Muscle of leg (tissue), 16 donors: ENCODE measurements at places on chromosomes 4 and X.

- no peaks in the 10 kb centered on the region for H3K36me3 ChIP-seq
- H3K4me3 ChIP-seq, result no peak overlapping the region
- H3K27ac ChIP-seq, result no peak overlapping the region
- H3K4me1 ChIP-seq, result no peaks in the 10 kb centered on the region
- DNase-seq, result no peak
Observed at GRCh38 chrX:35499071-35499862, 298.9 kb upstream of the MAGEB16 start.

DNA sequence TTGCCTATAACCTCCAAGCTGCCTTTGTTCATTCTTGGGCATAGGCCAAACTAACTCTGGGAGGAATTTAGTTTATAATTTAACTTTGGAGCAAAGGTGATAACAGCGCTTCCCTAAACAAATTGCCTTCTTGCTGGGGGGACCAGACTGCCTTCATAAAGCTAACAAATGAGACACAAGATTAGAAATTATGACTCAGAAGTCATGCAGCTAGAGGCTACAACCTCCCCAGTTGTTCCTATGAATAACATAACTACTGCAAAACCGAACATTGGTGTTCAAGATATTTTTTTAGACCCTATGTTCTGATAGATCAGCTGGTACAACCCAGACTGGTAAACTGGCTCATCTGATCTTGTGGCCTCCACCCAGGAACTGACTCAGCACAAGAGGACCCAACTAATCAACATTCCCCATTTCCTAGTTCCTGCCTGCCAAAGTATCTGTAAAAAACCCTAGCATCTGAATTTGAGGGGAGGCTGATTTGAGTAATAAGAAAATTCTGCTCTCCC, 22.0 kb upstream of the TMPRSS11B start:
- H3K27me3 ChIP-seq, result no peaks in the 10 kb centered on the region
- no peak for DNase-seq
- no peaks in the 10 kb centered on the region for H3K36me3 ChIP-seq
- H3K4me3 ChIP-seq, result no peak overlapping the region
- H3K4me1 ChIP-seq, result no peaks in the 10 kb centered on the region

GRCh38 chr4:80407246-80407645, 71.7 kb downstream of the CFAP299 start:
- no peaks in the 10 kb centered on the region for H3K36me3 ChIP-seq
- H3K4me3 ChIP-seq, result no peak overlapping the region
- DNase-seq, result peak; percentile 93
- H3K27ac ChIP-seq, result no peak overlapping the region

DNA sequence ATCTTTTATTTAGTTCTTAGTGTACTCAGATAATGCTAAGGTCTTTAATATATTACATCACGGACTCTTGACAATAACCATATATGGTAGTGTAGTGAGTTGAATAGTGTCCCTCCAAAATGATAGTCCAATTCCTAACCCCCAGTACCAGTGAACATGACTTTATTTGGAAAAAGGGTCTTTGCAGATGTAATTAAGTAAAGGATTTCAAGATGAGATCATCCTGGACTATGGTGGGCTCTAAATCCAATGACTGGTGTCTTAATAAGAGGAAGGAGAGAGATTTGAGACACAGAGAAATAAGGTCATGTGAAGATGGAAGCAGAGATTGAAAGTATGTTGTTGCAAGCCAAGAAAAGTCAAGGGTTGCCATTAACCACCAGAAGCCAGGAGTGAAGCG, 236.5 kb upstream of the DIPK2B start:
- DNase-seq, result no peak
- no peaks in the 10 kb centered on the region for H3K36me3 ChIP-seq
- no peak overlapping the region for H3K27ac ChIP-seq
- H3K4me3 ChIP-seq, result no peak overlapping the region

- H3K27me3 ChIP-seq, result peaks cover 21% of the 10 kb centered on the region
- peak; percentile 73 for DNase-seq
- H3K4me1 ChIP-seq, result no peaks in the 10 kb centered on the region
- H3K36me3 ChIP-seq, result no peaks in the 10 kb centered on the region
Observed at GRCh38 chrX:24542756-24543155, 77.7 kb downstream of the PDK3 start.

DNA sequence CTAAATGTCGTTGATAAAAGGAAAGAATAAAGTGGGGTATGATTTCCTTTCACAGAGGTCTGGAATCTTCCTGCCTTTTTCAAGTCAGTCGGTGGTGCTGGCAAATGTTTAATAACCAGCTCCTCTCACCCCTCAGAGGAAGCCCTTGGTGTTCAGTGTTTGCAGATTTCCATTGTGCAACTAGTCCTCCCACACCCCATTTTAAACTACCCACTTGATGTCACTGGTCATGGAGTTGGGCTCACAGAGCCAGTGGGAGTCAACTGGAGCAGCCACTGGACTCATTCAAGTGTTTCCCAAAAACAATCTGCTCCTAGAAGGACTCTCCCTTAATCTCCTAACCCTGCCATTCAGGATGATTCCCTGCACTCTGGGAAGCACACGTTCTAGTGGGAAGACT, 149.2 kb downstream of the PTTG2 start:
- no peaks in the 10 kb centered on the region for H3K27me3 ChIP-seq
- no peak overlapping the region for H3K4me3 ChIP-seq
- H3K36me3 ChIP-seq, result peaks cover 8% of the 10 kb centered on the region

DNA sequence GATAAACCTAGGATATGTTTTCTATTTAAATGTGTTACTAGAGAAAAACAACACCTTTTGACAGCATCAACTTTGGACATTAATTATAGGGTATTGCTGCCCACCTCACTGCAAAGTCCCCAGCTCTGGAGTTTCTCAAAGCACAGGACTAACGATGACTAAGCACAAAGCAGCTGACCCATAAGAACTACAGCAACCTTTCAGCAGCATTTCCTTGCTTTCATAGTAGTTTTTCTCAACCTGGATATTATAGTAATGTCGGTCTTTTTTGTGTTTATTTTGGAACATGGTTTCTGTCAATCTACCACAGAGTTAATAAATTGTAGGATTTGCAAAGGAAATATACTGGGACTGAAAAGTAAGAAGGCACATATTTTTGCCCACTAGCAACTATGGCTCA, 21.5 kb downstream of the HHIP start:
- H3K4me1 ChIP-seq, result peaks cover 2% of the 10 kb centered on the region
- H3K4me3 ChIP-seq, result no peak overlapping the region
- no peak overlapping the region for H3K27ac ChIP-seq
- H3K27me3 ChIP-seq, result no peaks in the 10 kb centered on the region

DNA sequence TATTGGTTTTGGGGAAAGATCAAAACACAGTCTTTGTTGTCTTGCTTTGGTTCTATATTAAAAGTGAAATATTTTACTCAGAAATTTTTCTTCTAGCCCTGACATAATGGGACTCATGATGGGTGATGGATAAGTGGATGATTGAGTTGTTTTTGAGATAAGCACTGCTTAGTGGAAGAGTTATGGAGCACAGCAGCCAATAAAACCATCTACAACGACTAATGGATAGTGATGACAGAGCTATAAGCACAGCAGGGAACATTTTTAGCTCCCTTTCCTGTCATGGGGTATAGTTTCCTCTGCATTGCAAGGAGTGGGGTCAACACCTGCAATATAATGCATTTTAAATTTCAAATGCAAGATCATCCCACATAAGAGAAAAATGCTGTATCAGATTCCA, 812.4 kb downstream of the STPG2 start:
- H3K36me3 ChIP-seq, result no peaks in the 10 kb centered on the region
- no peak overlapping the region for H3K4me3 ChIP-seq
- no peak overlapping the region for H3K27ac ChIP-seq
- no peaks in the 10 kb centered on the region for H3K27me3 ChIP-seq
- DNase-seq, result no peak

- no peaks in the 10 kb centered on the region for H3K36me3 ChIP-seq
- H3K4me1 ChIP-seq, result no peaks in the 10 kb centered on the region
- H3K4me3 ChIP-seq, result no peak overlapping the region
- H3K27me3 ChIP-seq, result peaks cover 3% of the 10 kb centered on the region
Observed at GRCh38 chr4:22238742-22239141, 277.1 kb downstream of the ADGRA3 start.

GRCh38 chr4:7630568-7631287, 196.0 kb upstream of the PSAPL1 start:
- DNase-seq, result peak; percentile 94
- no peak overlapping the region for H3K4me3 ChIP-seq
- H3K4me1 ChIP-seq, result peaks cover 28% of the 10 kb centered on the region

DNA sequence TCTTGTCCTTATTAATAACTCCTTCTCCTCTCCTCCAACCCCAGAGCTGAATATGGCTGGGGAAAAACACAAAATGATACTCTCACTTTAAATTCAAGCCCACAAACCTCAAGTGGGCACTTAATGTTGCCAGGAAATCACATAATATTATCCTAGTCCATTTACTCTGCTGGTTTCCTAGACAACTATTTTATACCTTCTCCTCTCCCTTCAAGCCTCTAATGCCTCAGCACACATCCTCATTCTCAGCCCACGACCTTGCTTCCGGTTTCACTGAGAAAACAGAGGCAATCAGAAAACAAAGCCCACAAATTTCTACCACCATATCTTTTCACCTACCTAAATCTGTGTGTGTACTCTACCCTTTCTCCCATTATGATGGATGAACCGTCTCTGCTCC, 12.1 kb upstream of the CLCN5 start:
- no peak overlapping the region for H3K27ac ChIP-seq
- peaks cover 22% of the 10 kb centered on the region for H3K27me3 ChIP-seq
- no peaks in the 10 kb centered on the region for H3K36me3 ChIP-seq
- no peak overlapping the region for H3K4me3 ChIP-seq
- no peak for DNase-seq

DNA sequence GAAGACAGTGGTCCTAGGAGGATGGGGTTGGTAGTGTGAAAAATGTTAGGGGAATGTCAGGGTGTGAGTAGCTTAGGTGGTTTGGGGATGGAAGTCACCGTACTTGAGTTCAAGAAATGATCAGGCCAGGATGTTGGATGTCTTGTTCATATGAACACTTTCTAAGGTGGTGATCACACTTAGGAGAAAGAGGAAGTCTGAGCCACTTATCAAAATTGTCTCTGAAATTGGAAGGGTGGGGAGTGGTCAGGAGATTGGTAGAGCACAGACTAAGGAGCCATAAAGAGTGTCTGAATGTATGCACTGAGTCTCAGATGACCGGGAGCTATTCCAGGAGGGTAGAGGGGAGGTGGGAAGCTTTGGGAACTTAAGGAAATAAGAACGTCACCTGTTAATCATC, 17.3 kb downstream of the CMC4 start:
- H3K27me3 ChIP-seq, result no peaks in the 10 kb centered on the region
- H3K27ac ChIP-seq, result no peak overlapping the region
- H3K36me3 ChIP-seq, result peaks cover 6% of the 10 kb centered on the region
- no peak for DNase-seq
- no peak overlapping the region for H3K4me3 ChIP-seq

DNA sequence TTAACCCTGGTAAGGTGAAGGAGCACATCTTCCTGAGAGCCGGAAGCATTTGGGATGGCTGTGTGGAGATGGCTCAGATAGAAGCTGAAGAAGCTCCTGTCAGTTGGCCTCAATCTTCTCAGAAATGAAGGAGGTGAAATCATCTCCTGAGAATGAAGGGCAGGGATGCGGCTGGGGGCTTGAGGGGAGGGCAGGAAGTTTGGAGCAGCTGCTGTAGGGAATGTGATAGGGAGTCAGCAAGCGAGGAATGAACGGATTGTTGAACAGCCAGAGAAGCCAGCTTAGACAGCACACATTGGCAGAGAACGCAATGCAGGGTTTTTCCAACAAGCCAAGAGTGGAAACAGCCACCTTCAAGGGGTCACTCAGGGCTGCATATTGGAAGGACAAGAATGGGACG, 10.0 kb downstream of the KCNE5 start:
- peak overlapping the region; percentile 35 for H3K27ac ChIP-seq
- no peak overlapping the region for H3K4me3 ChIP-seq
- no peaks in the 10 kb centered on the region for H3K36me3 ChIP-seq
- DNase-seq, result peak; percentile 31

DNA sequence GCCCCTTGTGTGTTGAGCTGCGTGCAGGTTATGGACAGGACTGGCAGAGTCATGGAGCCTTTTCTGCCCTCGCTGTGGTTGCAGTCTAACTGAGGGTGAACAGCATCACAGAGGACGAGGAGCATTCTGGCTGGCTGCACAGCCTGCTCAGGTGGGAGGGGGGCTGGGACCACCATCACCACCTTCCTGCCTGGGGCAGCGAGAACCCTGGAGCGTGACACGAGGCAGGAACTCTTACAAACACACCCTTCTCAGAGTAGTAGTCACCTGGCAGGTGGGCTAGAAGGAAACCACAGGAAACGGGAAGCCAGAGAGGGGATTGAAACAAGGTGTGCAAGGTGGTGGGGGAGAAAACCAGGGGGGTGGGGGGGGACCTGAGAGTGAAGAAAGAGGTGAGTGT, 25.6 kb downstream of the TKTL1 start:
- H3K4me3 ChIP-seq, result no peak overlapping the region
- H3K4me1 ChIP-seq, result peaks cover 8% of the 10 kb centered on the region
- no peak overlapping the region for H3K27ac ChIP-seq
- no peaks in the 10 kb centered on the region for H3K36me3 ChIP-seq
- DNase-seq, result no peak

- no peaks in the 10 kb centered on the region for H3K27me3 ChIP-seq
- H3K4me3 ChIP-seq, result no peak overlapping the region
- H3K4me1 ChIP-seq, result no peaks in the 10 kb centered on the region
- H3K27ac ChIP-seq, result no peak overlapping the region
- H3K36me3 ChIP-seq, result no peaks in the 10 kb centered on the region
- DNase-seq, result peak; percentile 5
Observed at GRCh38 chr4:176432811-176433540, 113.2 kb downstream of the SPCS3 start.

DNA sequence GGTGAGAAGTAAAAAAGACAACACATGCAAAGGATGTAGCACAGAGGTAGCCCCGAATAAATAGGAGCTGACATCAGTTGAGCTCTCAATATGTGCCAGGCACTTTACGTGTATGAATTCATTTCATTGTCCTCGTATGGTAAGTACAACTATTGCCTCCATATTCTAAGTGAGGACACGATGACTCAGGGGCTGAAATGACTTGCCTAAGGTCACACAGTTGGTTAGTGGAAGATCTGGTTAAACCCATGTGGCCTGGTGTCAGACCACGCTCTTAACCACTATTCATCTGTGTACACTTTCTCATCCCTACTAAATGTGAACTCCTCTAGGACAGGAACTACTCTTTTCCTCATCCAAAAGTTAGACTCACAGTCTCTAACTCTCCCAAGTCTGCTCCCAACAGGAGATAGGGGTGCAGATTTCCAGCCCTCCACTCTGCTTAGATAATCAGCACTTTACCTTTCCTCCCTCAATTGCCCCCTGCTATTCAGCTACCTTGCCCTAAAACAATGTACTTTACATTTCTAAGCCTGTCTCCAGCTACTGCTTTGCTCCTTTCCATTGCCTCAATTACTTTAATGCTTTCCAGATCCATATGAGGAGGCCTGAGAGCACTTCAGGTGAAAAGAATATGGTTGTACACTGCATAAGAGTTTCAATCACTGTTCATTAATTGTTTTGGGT, 58.8 kb upstream of the LHFPL1 start:
- DNase-seq, result no peak
- H3K27me3 ChIP-seq, result peaks cover 6% of the 10 kb centered on the region
- H3K4me3 ChIP-seq, result no peak overlapping the region
- H3K36me3 ChIP-seq, result no peaks in the 10 kb centered on the region
- no peaks in the 10 kb centered on the region for H3K4me1 ChIP-seq
